ENCODE measurements at places on chromosomes 6 and 20. TPM values are rescaled to one million over a fixed set of nuclear protein-coding genes. Genes with fewer than 3 reads are reported as not detected.

GRCh38 chr6:139868576-139868975 is 494.1 kb upstream of the CITED2 start:
- DNase-seq: no peak

DNA sequence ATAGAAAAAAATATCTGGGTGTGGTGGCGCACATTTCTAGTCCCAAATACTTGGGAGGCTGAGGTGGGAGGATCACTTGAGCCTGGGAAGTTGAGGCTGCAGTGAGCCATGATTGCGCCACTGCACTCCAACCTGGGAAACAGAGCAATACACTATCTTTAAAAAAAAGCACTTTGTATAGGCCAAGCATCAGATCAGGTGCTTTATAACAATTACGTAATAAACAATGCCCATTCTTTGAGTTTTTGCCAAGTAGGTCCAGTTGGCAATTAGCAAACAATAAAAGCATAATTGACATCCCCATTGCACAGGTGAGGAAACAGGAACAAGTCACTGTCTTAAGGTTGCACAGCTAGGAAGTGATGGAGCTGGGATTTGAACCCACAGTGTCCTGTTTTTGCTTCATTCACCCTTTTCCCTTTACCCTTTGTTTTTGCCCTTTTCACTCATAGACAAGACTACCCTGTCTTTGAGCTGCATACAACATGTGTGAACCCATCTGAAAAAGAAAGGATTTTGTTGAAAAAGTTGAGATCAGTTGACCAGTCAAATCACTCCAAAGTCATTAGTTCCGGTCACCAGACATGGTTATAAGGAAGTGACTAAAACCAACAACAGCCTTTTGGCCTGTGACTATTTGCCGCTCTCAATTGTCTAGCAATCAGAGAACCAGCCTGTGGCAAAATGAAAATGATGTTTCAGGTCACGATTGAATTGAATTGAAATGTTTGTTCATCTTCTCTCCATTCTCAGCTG is 303.6 kb downstream of the TFAP2C start:
- DNase-seq: no peak

GRCh38 chr20:57790176-57790575 is 80.4 kb upstream of the PMEPA1 start:
- no peak for DNase-seq

DNA sequence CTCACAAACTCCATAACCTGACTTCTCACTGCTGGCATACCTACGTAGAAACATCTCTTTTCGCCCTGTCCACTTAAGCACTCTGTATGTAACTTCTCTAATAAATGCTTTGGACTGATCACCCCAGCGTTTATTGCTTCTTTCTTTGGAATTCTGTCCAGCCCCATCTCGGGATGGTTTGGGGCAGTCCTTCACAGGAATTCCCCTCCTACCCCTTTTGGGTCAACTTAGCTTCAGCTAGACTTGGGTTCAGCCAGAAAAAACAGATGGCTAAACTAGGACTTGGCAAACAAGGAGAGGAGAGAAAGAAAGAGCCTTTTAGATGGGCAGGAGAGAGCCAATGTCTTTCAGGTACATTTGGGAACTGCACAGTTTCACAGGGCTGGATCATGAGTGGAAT is 3.9 kb upstream of the LTV1 start:
- DNase-seq: no peak

GRCh38 chr6:22570185-22570551 is 802 bp downstream of the HDGFL1 start:
- DNase-seq: no peak

GRCh38 chr20:33821270-33821836 is 10.2 kb downstream of the CHMP4B start:
- no peak for DNase-seq

The C20orf202 gene
- not detected for total RNA-seq

The PRPH2 gene
- 1.1 TPM for total RNA-seq

The BYSL gene
- total RNA-seq: 7.6 TPM

The LRRC1 gene
- total RNA-seq: 6.1 TPM

Measured in right atrium auricular region (tissue), 2 donors.